ENCODE measurements at places on chromosomes 16 and 17. TPM values are rescaled to one million over a fixed set of nuclear protein-coding genes. Genes with fewer than 3 reads are reported as not detected.

TMIGD1 gene
- total RNA-seq, result 102 TPM

TVP23C gene
- total RNA-seq, result 9.7 TPM

GSDMA gene
- total RNA-seq, result 0.26 TPM

DNA sequence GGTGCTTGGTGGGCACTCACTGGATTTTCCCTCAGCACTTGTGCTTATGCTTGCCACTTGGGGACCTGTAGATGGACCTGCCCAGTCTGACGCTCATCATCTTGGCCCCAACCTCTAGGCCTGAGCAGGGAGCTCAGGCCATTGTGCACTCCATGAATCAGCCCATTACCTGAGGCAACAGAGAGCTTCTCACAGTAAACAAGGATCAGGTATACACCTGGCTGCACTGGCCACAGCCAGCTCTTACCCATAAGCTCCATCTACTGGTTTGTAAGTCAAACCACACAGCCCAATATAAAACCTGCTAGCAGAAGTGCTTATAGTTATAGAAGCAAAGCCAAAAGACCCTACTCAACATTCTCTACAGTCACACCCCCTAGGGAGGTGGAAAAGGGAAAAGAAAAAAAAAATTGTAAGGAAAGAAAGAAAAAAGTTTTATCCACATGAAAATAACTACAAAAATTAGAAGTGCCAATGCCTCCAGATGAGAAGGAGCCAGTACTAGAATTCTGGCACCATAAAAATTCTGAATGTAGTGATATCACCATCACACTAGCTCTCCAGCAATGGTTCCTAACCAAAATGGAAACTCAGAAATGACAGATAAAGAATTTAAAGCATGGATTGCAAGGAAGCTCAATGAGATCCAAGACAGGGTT lies 87.8 kb upstream of the CDH5 start:
- no peak for DNase-seq

SOX8 gene
- total RNA-seq, result 0.75 TPM

TAC4 gene
- total RNA-seq, result not detected

YBX2 gene
- total RNA-seq, result 17.9 TPM

DNA sequence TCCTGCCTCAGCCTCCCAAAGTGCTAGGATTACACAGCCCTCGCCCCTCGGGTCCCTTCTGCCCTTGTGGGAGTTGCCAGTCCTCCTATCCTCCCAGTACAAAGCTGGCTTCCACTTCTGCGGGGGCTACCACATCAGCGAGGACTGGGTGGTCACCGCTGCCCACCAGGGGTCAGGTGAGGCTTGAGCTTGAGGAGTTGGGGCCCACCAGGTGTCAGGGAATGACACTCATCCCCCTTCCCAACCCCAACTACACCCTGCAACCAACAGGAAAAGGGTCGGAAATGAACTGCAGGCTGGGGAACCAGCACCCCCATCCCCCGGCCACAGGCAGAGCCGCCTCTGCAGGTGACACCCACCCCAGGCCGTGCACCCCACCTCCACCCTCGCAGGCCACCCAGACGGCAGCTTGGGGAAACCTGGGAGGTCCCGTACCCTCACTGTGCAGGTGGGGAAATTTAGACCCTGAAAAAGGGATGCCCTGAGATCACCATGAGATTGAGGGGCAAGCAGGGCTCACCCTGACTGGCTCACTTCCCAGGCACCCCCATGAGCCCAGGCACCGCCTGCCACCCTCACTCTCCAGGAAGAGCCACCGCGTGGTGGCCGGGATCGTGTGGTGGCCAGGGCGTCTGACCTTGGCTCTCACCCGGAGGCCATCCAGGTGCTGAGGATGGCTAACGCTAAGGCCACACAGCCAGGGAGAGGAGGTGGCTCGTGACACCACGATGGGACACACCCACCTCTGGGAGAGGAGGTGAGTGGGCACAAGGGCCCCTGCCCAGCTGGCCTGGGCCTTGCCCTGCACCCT lies 8.0 kb downstream of the CTRB1 start:
- no peak for DNase-seq

GRCh38 chr16:3431779-3432219 lies 11.5 kb downstream of the ZNF597 start:
- DNase-seq, result peak; percentile 50

SRRM2 gene
- 692 TPM for total RNA-seq

DOC2B gene
- 6.7 TPM for total RNA-seq

HBA2 gene
- total RNA-seq, result 2.9 TPM

All from mucosa of descending colon (tissue), 3 donors.